ENCODE measurements at places on chromosomes 4 and X.

GRCh38 chr4:183499801-183500200 lies 5.1 kb upstream of the ING2 start:
- DNase-seq = no peak

GRCh38 chr4:40233227-40233626 lies 36.4 kb downstream of the RHOH start:
- DNase-seq = no peak

GRCh38 chr4:1373892-1374705 lies 27.1 kb downstream of the UVSSA start:
- no peak for DNase-seq

GRCh38 chr4:15778289-15779241 lies at the start of gene CD38:
Gene CD38, plus strand, starts transcription at chr4:15778328. Its CDS starts 87 bp downstream, at chr4:15778415.
- peak; percentile 24 for DNase-seq

DNA sequence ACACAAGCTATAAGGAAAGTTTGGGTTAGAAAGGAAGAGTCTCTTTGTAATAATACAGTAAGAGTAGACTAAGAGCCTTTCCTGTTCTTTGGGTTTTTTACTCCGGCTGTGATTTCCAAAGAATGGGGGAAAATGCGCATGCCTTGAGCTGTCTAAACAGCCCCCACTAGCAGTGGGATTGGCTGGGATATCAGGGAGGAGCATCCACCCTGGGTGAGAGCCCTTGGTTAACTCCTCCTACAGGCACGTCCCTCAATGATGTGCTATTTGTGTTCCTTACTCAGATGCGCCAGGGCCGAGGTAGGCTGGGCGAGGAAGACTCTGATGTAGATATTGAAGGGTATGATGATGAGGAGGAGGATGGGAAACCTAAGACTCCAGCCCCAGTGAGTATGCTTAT lies 74.0 kb upstream of the OGT start:
- DNase-seq = no peak

GRCh38 chr4:139200102-139200501 lies 23.1 kb upstream of the ELF2 start:
- DNase-seq = no peak

DNA sequence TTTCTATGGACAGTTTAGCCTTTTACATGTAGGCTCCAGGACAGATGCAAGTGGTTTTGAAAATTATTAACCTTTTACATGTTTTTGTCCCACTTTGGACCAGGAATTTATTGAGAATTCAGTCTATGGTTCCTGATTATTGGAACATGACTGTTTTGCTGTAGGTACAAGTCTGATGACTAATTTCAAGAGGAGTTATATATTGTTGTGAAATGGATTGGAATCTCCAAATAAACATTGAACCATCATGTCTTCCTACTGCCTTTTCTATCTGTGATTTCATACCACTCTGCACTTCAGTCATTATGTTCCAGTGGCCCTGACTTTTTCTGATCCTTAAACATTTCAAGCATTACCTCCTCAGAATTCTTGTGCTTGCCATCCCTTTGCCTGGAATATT lies 35.9 kb downstream of the TBC1D19 start:
- no peak for DNase-seq

GRCh38 chr4:109078724-109079123 lies 223.7 kb downstream of the COL25A1 start:
- peak; percentile 25 for DNase-seq

- DNase-seq = no peak
Observed at GRCh38 chrX:68299898-68300297, 133.4 kb downstream of the OPHN1 start.

GRCh38 chr4:101596781-101597552 lies 193.6 kb upstream of the BANK1 start:
- DNase-seq = no peak
